Iris pigment epithelial cell (primary cell): ENCODE measurements at places on chromosomes 16 and 17.

DNA sequence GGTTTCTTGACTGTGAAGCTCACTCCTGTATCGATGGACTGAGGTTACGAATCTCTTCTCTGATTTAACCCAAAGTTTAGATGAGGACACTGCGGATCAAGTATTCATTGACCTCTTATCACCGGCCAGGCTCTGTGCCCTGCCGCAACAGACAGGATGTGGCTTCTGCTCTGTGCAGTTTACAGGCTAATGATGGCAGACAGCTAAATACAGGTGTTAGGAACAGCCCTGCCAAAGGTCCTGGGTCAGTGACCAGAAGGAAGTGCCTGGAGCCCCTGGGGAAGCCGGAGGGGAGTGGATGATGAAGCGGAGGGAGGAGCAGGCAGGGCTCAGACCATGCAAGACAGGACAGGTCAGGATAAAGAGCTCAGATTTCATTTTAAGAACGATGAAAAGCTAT lies 44.4 kb downstream of the HAPSTR1 start:
- no peak for DNase-seq

GRCh38 chr17:11857006-11857405 lies 140.3 kb downstream of the ZNF18 start:
- no peak for DNase-seq

DNA sequence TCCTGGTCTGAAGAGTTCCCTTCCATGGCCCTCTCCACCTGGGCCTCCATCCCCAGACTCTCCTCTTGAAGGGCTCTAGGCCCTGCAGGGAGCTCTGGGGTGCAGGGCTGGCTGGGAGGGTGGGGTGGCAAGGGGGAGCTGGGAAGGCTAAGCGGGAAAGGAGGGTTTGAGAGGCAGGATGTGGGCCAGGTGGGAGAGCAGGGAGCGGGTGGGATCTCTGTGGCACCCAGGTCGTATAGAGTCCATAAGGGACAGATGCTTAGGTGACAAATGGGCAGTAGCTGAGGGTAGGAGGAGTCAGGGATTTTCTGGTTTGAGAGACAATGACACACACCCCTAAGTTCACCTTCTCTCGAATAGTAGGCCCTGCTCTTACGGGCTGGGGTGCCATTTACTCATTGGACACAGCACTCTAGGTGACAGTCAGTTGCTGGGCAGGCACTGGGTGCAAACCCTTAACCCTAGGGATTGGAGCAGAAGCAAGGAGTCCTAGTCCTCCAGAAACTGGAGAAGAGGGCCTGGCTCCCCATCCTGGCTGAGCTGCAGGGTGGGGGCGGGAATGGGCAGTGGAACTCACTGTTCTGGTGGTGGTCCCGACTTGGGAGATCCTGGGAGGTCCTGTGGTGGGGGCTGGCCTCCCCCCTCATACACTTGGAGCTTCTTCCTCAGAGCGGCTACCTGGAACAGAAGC lies 15.3 kb downstream of the KIF18B start:
- DNase-seq, result no peak

DNA sequence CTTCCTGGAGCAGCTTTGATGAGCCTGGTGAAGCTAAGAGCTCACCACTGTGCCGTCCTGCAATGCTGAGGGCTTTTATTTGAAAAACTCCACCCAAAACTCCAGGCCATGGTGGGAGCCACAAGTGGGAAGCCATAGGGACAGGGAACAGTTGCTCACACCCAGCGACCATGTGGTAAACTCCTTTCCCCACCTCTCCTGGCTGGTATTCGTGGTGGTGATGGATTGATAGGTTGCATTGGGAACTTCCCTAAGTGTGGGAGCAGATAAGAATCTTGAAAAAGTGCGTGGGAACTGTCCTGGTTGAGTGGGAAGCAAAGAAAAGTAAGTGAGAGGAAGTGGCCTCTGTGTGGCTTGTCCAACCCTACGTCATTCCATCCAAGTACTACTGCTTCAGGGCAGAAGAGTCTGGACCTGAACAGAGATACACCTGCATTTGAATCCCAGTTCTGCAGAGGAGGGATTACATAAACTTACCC lies at the start of gene CCL1:
TSS of gene CCL1 (minus strand) at position 51 of the 479 bp plus-strand sequence. CDS start 72 bp downstream, outside the sequence.
- no peak for DNase-seq

DNA sequence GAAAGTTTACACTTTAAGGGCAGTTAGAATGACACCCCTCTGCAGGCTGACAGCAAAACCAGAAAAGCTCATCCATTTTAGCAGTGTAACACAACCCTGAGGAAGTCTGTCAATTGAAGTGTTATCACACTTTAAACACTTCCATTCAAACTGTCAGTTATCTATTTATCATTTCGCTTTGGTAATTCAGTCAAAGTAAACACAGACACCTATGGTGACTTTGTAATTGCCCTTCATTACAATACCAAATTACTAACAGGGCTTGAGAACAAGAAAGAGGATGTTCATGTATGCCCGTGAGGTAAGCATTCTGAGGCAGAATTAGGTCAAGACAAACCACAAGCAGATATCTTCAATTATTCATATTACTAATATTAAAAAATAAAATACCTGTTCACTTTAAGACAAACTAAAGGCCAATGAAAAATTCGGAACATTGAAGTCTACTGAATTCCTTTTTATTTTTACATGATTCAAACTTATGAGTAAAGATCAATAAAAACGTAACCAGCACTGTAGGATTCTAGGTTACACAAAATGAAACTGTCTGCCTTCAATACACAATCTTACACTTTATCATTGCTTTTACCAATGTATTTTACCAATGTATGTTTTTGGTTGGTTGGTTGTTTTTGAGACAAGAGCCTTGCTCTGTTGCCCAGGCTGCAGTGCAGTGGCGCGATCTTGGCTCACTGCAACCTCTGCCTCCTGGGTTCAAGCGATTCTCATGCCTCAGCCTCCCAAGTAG lies 57.1 kb downstream of the BRIP1 start:
- peak; percentile 39 for DNase-seq

- no peak for DNase-seq
These were observed 14.1 kb downstream of the SLC7A6OS start for GRCh38 chr16:68296693-68297092.

DNA sequence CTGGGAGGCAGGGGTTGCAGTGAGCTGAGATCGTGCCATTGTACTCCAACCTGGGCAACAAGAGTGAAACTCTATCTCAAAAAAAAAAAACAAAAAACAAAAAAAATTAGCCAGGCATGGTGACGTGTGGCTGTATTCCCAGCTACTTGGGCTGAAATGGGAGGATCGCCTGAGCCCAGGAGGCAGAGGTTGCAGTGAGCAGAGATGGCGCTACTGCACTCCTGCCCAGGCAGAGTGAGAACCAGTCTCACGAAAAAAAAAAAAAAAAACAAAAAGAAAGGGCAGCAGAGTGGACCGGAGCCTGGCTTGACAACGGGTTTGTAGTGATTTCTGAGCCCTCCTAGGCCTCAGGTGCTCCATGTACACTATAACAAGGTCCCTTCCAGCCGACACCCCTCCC lies 33.1 kb downstream of the PEMT start:
- no peak for DNase-seq

DNA sequence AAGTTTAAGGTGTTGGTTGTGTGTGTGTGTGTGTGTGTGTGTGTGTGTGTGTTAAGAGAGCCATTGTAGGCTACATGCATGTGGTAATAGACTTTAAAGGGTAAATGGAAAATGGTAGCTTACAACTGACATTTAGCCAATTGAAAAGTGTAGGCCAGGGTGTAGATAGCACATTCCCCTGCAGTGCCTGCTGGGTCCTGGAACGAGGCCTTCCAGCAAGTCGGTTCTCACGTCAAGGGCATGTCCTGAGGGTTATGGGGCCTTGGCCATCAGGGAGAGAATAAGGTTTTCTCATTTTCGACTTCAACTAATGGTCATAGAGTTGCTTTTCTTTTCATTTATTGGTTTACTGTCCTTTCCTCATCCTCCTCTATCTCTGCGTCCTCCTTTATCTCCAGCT lies 65.1 kb downstream of the RPTOR start:
- DNase-seq, result no peak

DNA sequence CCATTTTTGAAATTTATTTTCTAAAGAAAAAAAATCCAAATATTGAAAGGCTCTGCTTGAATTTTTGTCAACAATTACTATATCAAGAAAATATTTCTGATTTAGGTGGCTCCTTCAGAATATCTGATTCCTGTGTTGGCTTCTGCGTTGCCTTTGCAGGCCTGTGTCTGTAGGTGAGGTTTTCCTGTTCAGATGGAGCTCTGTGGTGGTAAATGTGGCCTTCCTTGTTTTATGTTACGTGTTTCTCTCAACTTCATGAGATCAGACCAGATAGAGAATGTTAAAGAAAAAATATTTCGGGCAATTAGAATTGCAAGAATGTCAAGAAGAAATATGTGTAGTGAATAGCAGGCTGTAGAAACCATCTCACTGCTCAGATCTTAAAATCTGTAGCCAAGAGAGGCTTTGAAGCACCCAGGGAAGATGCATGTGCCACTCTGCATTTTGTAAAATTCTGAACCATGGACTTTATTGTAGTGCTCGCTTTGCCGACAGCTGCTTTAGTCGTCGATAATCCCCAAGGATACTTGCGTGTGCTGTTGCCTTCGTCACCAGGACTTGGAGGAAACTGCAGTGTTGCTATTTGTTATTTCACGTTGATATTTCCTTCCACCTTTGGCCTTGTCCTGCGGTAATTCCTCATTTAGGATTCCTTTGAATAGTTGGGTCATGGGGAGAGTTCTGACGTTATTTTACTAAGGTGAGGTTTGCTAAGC lies 69.9 kb downstream of the RPTOR start:
- DNase-seq, result no peak

- no peak for DNase-seq
These were observed 186.8 kb upstream of the ZNF469 start for GRCh38 chr16:88195911-88196465.

GRCh38 chr16:79206889-79207288 lies 393.6 kb downstream of the MAF start:
- DNase-seq, result no peak

DNA sequence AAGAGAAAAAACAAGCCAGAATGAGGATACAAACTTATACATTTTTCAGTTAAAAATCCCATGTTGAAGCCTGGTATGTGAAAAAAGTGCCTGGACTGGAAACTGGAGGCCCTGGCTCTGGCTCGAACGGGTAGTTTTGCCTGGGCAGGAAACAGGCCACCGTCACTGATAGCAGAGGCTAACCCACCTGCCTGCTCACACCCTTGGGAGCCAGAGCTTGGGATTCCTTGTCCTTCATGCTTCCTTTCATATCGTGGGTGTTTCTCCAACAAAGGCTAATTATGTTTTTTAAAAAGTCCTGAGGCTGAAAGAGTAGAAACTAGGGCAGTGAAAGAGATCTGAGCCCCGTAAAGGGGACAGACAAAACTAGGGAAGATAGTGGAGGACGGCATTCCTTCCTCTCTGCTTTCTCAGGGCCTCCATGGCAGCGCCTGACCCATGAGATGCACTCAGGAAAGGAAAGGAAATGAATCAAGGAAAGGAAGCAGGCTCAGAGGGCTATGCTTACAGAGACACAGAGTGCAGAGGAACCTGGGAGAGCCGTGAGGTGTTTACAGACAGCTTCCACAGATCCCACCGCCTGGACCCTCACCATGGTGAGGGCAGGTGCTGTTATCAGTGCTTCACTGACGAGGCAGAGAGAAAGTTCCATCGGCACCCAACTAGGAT lies 138.1 kb downstream of the PARN start:
- no peak for DNase-seq

- DNase-seq, result no peak
These were observed 1.0 kb downstream of the FLYWCH2 start for GRCh38 chr16:2884041-2884451.

DNA sequence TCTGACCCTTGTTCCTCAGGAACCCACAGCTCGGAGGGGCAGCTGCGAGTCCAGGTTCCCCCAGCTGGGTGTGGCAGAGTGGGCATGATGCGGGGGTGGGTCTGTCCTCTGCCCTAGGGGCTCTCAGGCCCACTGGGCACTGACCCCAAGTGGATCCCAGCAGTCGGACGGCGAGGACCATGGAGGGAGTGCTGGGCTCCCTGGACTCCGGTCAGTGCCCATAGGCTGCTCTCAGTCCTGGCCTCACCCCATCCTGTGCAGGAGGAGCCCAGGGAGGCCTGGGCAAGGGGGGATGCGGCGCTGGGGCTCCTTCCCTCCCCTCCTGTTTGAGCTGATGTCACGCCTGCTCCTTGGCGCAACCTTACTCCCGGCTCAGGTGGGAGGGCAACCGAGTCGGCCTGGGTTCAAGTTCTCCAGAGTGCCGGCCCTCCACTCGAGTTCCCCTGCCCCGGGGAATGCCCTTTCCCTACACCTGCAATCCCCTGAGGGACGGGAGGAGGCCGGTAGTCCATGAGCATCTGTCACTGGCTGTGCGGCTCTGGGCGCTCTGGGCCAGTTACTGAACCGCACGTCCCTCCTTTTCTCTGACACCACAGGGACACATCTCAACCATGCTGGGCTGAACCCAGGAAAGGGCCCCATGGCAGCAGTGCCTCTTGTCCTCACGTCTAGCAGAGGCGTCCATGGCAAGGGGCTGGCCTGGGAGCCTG lies 52.6 kb upstream of the ACSF3 start:
- no peak for DNase-seq

GRCh38 chr17:29215717-29216116 lies 30.9 kb upstream of the CRYBA1 start:
- peak; percentile 40 for DNase-seq

DNA sequence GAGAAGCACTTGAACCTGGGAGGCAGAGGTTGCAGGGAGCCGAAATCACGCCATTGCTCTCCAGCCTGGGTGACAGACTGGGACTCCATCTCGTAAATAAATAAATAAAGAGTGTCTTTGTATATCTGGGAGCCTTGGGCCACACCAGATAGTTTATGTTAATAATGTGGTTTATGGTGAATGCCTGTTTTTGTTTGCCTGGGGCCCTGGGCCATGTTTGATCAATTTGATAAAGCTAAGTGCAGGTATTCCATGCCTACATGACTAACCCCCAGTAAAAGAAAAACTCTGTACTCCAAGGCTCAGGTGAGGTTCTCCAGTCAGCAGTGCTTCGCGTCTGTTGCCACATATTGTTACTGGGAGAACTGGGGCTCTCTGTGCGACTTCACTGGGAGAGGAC lies 15.1 kb downstream of the SCIMP start:
- DNase-seq, result no peak

GRCh38 chr17:77841742-77842527 lies 116.6 kb upstream of the TNRC6C start:
- DNase-seq, result no peak

DNA sequence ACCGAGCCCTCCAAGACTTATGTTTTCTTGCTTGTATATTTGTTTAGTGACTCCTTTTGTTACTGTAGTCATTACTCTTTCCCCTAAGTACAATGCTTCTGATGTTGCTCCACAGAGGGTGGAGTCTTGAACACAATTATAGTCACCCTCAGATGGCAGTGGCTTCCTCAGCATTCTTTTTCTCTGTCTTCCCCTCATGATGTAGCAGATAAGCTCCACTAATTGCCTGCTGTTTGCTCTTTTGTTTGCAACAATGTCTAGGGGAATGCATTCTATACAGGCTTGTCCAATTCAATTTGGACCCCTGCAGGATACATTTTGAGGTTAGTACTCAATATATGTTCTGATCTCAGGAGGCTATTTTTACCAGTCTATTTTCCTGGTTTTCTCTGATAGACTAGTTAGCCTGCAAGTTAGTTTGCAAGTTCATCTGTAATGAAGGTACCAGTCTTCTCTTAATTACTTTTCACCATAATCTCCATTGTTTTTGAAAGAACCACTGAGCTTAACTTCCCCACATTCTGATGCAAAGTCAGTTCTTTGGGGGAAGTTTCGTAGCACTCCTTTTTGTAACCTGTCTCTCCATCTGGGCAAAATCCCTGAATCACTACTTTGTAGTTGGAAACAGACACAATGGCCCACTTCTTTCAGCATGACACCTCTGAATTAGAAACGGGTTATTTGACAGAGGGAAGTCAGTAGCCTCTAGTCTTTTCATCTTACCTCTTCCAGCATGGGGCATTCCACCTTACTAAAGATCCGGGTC lies 1509.2 kb downstream of the CDH11 start:
- no peak for DNase-seq
